ENCODE measurements at places on chromosomes 6 and 20.
A peak's percentile ranks its signal among the peaks of the same experiment; 100 is the strongest.

DNA sequence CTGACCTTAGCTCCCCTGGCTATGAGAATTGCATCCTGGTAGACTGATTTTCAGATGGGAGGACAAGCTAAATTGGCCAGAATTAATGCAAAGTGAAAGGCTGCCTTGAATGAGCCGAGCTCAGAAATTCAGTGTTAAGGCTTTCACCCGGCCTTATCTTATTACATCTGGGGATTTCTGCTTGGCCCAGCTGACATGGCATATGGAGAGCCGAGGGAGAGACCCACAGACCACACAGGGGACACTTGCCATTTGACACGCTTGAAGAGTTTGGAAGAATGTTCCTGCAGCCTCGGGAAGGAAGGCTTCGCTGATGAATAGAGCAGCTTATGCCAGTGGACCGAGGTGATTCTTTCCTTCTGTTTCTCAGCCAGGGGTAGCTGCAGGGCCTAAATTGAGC lies 9.0 kb downstream of the MOCS3 start:
- DNase-seq, result no peak

- DNase-seq, result no peak
Observed at GRCh38 chr6:149043476-149044130, 273.9 kb upstream of the TAB2 start.

DNA sequence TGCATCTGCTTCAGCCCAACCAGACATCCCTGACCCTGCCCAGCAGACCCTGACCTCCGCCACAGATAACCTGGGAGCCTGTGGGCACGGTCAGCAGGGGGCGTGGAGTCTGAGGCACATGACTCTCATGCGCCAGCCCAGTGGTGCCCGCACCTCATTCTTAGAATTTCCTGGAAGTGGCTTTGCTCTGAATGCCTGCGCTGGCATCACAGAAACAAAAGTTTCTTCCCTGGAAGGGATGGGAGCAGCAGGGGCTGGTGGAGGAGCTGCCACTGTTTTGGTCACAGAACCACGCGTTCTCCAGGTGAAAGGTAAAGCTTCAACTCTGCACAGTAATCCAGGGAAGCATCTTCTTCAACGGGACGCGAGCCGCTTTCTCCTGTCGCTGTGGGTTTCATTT lies 67.9 kb upstream of the DUSP22 start:
- DNase-seq, result no peak

- DNase-seq, result peak; percentile 7
Observed at GRCh38 chr20:37714978-37715672, 21.3 kb downstream of the CTNNBL1 start.

DNA sequence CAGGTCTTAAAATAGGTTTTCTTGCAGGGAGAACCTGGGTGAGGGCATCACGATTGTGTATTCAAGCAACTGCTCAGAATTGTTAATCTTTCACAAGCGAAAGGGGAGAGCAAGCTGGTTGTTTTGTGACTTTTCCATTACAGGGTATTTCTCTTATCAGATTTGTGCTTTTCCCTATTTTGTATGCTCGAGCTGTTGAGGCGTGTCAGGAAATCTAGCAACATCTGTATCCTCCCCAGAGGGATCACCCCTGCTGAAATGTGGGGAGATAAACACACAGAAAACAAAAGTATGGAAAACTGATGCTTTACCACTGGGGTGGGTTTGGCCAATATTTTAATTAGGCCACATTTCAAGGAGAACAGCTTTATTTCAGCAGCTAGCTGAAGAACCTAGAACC lies 187.0 kb downstream of the DTNBP1 start:
- DNase-seq, result no peak

- DNase-seq, result peak; percentile 69
Observed at GRCh38 chr20:62929051-62929538, 2.8 kb upstream of the DIDO1 start.

DNA sequence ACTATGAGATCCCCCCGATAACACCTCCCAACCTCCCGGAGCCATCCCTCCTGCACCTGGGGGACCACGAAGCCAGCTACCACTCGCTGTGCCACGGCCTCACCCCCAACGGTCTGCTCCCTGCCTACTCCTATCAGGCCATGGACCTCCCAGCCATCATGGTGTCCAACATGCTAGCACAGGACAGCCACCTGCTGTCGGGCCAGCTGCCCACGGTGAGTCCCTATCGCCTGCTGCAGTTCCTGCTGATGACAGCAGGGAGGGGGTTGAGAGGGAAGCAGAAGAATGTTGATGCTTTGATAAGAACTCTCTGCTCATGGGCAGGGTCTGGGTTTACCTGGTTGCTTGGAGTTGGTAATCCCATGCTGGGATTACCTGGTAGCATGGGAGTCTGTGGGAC lies 91.9 kb downstream of the TOX2 start:
- no peak for DNase-seq

- no peak for DNase-seq
Observed at GRCh38 chr6:68139130-68139529, 496.0 kb upstream of the ADGRB3 start.

DNA sequence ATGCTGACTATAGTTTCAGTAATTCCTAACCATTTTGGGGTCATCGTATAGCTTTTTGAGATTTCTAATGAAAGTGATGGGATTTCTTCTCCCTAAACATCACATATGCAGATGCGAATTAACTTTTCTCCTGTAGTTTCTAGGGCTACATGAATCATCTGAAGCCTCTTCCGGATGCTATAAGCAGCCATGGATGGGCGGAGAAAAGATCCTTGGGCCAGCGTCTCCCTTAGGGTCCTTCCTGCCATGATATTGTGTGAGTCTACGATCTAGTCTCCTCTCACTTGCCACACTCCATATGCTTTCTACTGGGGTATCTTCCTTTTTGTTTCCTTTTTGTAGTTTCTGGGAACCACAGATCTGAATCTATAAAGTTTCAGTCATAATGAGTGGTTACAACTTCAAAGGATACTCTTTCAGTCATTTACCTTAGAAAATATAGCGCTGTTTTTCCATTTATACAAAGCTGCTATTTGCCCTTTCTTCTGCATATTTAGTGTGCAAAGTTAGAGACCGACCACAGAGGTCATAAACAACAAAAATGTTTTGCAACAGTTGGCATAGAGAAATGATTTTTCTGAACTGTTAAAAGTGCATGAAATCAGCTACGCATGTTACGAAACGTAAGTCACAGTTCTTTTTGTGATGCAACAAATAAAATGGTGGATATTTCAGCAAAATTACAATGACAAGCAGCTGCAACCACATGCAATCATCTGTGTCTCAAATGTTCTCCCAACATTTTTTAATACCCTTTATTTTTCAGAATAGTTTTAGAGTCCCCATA lies 396.2 kb upstream of the SLC35B3 start:
- DNase-seq, result no peak

GRCh38 chr20:45293041-45294002 lies 13.3 kb upstream of the RBPJL start:
- peak; percentile 67 for DNase-seq

- DNase-seq, result no peak
Observed at GRCh38 chr6:43339168-43339567, 30.3 kb downstream of the ZNF318 start.

- no peak for DNase-seq
Observed at GRCh38 chr6:79520534-79520933, 16.7 kb downstream of the LCA5 start.

Data from KG1 (cell line).